BJ (cell line): ENCODE measurements at places on chromosomes 3 and 15. TPM values are rescaled to one million over a fixed set of nuclear protein-coding genes. Genes with fewer than 3 reads are reported as not detected.

DNA sequence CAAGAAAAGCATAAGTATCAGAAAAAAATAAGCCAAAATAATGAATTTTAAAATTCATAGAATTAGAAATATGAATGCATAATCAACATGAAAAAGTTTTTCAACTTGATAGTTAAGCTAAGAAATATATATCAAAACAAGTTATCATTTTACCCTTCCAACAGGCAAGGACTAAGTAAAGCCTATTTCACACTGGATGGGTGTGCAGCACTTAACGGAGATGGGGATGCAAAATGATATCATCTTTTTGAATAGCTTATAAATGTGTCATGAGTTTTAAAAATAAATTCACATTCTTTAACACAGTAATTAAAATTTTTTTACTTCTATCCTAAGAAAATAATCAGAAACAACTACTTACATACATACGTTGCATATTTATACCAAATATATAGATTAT, 20.9 kb downstream of the PIK3R4 start:
- no peak for DNase-seq

GRCh38 chr15:77035999-77036471, 34.9 kb downstream of the TSPAN3 start:
- DNase-seq, result no peak

- no peak for DNase-seq
Observed at GRCh38 chr3:64445109-64445943, 220.1 kb upstream of the PRICKLE2 start.

- no peak for DNase-seq
Observed at GRCh38 chr3:76527773-76528172, 512.1 kb upstream of the ROBO2 start.

DNA sequence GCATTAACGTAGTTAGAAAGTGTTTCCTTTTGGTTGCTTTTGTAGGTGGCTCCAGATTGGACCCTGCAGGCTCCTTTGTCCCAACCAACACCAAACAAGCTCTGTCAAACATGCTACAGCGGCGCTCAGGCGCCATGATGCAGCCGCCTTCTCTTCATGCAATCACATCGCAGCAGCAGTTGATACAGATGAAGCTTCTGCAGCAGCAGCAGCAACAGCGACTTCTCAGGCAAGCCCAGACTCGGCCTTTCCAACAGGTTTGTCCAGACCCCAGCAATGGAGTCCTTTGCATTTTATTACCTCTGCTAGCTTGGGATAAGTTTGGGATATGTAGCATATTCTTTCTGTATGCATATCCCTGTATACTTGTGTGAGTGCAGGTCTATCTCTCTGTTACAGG, 10.1 kb upstream of the P2RY12 start:
- DNase-seq, result no peak

GRCh38 chr3:153313302-153313965, 151.4 kb downstream of the RAP2B start:
- DNase-seq, result no peak

DNA sequence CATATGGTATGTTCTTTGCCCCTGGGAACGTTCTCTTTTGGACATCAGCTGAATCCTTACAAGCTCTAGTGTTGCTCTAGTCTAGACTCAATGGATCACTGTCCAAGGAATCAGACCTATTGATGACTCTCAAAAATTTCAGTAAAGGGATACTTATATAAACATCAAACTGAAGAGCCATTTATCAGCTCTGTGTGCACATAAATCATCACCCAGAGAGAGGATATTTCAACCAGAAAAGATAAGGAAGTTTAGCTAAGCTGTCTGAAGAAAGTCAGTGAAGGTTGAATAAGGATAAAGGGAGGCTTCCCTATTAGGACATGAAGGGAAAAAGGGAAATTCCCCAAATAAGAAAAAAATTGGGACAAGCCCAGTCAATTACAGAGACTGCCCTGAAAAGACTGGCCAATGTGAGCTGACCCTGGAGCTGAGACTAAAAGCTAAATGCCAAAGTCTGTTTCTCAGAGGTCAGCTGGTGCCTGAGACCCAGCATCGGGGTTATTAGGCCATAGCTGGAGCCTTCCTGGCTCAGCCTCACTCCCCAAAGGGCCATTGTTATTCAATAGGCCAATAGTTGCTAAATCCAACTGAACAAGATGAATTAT, 424.1 kb upstream of the THBS1 start:
- no peak for DNase-seq

The PPP1R14D gene
- not detected in 2 replicates for polyA plus RNA-seq

The RARRES1 gene
- polyA plus RNA-seq, result 2.0 and 4.5 TPM in 2 replicates

The KCNAB1 gene
- not detected in 2 replicates for polyA plus RNA-seq

The ECE2 gene
- not detected in 2 replicates for polyA plus RNA-seq

The SH2D7 gene
- not detected in 2 replicates for polyA plus RNA-seq
